Frontal cortex (tissue), 4 donors: ENCODE measurements at places on chromosomes 4 and X. TPM values are rescaled to one million over a fixed set of nuclear protein-coding genes. Genes with fewer than 3 reads are reported as not detected.

Gene NEUROG2
- 36.7 TPM for total RNA-seq

Gene GAGE1
- not detected for total RNA-seq

Gene CCKAR
- total RNA-seq, result not detected

Gene SLITRK2
- total RNA-seq, result 3.7 TPM
